WTC11 (cell line): ENCODE measurements at places on chromosomes 6 and 20.
A peak's percentile ranks its signal among the peaks of the same experiment; 100 is the strongest.

DNA sequence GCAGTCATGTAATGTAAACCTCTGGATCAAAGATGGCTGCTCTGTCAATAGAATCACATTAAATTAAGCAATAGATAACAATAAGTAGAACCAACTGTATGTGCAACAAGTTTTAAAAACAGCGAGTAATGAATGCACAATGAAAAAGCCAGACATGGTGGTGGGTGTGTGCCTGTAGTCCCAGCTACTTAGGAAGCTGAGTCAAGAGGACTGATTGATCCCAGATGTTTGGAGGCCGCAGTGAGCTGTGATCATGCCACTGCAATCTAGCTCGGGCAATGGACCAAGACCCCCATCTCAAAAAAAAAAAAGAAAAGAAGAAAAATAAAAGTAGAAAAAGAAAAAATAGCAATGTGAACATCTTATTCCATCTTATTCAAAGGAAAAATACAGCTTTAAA is 558.7 kb upstream of the MMS22L start:
- no peak for DNase-seq

DNA sequence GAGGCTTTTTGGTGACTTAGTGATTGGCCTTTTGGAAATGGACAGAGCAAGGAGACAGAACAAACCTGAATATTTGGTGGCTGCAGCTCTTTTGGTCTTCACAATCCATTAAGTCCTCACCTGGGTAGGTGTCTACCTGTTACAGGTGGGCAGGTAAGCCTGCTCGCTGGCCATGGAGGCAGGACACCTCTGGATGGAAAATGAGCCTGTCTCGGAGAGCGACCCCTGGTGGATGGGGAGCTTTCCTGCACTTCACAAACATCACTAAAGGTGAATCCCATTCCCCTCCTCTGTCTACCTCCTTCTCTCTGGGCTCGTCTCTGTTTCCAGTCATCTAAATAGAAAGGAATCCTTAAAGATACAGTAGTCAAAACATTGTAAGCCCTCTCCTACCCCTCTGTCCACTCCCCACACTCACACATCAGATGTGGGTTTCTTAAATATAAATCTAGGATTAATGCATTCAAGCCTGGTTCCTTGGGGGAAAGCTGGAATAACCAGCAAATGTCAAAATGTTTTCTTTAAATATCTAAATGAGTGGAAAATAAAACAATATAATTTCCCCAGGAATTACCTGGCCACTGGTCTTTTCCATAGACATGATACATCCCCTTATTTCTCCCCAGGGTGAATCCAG is 304.9 kb downstream of the CDH26 start:
- DNase-seq = peak; percentile 73

- no peak for DNase-seq
Measured at GRCh38 chr6:42279144-42279781, 61.6 kb upstream of the MRPS10 start.

DNA sequence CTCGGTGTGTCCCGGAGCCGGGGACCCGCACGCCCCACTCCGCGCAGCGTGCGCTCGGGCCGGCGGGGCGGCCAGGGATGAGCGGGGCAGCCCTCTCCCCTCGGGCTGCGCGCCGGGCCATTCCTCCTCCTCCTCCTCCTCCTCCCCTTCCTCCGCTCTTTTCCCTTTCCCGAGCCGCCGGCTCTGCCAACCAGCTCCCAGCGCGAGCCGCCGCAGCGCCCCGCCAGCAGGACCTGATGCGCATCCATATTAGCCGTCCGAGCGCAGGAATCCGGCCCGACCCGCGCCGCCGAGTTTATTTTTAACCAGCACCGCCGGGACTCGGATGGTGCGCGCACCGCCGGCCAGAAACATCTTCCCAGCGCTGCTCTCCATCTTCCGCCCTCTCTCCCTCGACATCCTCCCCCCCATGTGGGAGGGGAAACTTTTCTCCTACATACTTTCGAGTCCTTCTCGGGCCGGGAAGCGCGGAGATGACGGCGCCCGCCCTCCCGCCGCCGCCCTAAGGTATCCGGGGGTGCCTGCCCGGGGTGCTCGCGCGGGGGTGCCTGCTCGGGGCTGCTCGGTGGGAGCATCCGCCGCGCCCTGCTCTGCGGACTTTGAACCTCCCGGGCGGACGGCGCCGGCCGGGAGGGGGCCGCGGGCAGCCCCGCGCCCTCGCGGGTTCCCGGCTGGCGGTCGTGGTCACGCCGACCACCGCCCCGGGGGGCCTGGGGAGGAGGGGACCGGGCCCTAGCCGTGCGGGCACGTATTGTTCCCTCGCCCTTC is 619 bp downstream of the RREB1 start:
- peak; percentile 60 for DNase-seq

GRCh38 chr6:42556462-42556861 is 7.4 kb upstream of the UBR2 start:
- DNase-seq = no peak

DNA sequence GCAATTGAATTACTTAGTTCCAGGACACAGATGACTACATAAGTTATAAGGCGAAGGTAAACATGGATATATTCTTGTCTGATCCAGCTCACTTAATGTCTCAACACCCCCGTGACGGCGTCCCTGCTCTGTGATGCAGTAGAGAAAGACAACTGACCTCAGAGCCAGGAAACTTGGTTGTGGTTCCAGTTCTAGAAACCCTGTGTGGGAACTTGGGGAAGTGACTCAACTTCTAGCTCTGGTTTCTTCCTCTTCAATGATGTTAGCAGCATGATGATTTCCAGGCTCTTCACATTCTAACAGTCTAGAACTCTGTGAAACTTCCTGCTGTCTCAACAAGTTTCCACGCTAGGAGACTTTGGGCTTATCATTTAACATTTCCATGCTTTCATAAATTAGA is 18.4 kb downstream of the LAMA4 start:
- DNase-seq = no peak

GRCh38 chr20:54320148-54320607 is 112.3 kb downstream of the PFDN4 start:
- no peak for DNase-seq

DNA sequence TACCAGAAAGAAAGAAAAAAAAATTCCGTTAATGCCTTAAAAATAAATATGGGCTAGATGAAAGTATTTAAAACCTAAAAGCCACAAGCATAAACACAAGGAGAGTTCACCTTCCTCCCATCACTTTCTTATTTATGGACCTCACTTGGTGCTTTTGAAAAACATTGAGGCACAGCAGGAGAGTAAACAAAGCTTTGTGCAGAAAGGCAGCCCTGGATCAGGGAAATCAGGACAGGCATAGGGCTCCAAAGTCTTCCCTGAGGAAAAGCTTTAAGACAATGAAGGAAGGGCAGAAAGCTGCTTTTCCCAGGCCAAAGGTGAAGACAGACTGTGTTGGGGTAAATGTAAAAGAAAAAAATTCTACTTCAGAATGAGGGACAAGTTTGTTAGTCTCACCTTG is 207.9 kb downstream of the CLVS2 start:
- DNase-seq = no peak

DNA sequence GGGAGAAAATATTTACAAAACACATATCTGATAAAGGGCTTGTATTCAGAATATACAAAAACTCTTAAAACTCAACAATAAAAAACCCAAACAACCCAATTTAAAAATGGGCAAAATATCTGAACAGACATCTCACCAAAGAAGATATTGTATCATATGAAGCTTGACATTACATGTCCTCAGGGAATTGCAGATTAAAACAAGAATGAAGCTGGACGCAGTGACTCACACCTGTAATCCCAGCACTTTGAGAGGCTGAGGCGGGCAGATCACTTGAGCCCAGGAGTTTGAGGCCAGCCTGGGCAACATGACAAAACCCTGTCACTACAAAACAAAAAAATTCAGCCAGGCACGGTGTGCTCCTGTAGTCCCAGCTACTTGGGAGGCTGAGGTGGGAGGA is 135.4 kb upstream of the AKIRIN2 start:
- no peak for DNase-seq

DNA sequence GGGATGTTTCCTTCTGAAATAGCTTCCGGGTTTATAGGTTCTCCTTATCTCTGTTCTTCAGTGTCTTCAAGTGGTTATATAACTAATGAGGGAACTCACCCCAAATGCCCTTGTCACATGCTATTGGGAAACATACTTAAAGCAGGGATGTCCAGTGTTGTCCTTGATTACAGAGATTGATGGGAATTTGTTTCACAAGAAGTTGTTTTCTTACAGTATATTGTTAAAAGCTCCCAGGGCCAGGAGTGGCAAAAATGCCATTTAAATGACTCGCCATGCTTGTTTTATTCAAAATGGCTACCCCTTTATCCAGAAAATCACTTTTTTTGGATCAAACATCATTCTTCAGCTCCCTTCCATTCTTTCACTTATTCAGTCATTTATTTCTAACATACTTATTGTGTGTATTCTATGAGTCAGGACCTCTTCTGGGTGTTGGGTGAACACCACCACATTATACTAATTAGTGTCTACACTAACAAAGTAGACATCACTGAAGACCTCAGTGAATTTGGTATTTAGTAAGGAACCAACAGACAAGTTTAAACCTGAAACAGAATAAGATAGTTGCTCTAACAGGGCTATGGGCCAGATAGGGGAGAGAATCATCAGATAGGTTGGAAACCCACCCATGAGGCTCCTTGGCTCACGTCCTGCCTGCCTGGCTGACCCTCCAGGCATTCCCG is 791.1 kb downstream of the MAFB start:
- DNase-seq = no peak

GRCh38 chr6:74967821-74968220 is 238.0 kb downstream of the COL12A1 start:
- DNase-seq = no peak

DNA sequence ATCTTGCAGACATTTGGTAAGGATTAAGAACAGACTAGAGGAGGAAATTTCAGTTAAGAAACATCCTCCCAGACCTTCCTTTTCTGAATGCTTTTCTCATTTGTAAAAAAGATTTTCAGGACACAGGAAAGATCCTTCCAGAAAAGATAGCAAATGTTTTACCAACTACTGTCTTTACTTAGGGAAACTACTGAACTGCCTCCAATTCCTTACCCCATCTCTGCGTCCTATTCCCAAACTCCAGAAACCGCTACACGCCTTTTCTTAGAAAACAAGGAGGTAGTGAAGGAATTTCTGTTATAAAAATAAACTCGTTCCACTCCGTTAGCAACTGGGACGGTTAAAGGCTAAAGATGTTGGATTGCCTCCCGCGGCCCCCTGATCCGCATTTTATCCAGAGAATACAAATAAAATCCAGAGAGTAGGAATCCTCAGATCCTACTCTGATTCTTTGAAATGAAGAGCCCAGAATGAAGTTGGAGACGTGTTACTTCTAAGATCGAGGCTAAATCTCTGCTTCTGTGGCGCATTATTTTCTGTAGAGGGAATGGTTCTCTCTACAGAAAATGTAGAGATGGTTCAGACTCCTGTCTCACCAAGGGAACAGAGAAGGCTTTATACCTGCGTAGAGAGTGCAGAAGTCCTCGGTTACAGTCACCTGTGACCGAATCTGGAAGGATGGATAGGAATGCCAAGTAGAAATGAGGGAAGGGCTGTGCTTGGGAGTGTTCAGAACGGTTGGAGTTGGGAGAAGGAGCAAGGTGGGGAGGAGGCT is 133.0 kb downstream of the GPX5 start:
- no peak for DNase-seq

DNA sequence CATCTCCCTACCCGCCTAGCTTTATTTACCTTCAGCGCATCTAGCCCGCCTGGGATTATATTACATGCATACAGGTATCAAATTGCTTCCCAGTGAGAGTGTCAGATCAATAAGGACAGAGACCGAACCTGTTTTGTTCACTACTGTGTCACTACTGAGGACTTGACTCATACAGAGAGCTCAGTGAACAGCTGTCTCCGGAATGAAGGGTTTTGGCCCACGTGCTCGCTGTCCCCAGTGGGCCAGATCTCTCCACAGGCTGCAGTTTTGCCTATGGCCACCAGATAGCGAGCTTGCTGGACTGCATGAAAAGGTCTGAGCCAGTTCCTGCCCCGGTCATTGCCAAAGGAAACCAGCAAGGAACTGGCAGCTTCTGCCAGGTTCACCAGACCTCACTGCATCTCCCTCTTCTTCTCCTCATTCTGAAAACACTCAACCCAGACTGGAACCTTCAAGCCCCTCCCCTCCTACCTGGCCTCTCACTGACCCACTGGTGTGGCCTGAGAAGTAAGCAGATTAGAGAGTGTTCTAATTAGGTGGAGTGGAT is 150.8 kb downstream of the ZMYND8 start:
- DNase-seq = peak; percentile 78

GRCh38 chr20:44651684-44652423 is at the start of gene ADA:
ADA (minus strand) TSS chr20:44651699; CDS start chr20:44651607, 92 bp downstream.
- peak; percentile 59 for DNase-seq

DNA sequence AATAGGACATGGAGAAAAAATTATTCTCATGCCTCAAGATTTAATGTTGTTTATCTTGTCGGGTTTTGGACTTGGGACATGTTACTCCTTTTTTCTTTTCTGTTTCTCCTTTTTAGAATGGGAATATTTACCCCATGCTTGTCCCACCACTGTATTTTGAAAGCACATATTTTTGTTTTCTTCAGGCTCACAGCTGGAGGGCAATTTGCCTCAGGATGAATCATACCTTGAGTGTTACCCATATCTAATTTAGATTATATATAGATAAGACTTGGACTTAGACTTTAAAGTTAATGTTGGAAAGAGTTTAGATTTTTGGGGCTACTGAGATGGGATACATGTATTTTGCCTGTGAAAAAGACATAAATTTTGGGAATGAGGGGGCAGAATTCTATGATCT is 541.6 kb upstream of the MAN1A1 start:
- DNase-seq = no peak

DNA sequence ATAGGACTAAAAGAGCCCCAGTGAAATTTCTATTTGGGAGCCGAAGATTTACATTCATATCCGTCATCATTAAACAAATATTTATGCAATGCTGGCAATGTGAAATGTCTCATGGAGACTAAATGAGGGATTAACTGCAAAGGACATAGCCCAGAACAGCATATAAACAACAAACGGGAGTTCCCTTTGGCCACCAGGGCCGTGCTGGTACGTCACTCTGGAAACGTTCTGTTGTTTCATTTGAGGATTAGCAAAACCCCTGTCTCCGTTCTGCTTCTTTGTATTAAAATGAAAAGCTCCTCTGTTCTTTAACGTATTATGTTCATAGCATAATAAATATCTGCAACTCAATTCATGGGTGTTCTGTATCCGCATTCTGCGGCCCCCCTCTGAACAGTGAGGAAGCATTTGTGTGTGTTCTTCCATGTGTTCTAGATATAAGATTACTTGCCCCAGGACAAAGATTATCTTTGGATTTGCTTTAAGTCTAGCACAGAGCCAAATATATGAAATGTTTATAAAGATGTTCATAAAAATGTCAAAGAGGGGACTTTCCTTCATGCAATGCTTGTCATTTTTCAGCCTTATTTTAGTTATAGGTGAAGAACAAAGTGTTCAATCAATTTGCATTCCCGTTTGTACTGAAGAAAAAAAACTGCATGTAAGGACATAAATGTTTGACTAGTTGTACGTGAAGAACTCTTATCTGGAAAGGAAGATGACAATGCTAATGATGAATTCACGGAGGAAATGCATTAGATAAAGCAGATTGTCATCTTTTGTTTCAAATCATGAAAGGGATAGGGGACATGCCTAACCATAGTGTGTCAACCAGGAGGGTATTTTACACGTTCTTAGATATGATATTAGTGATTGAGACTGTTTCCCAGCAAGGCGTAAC is 90.0 kb upstream of the TNFAIP3 start:
- DNase-seq = no peak
